ENCODE measurements at places on chromosomes 11 and 22.

GRCh38 chr11:117693344-117693743 lies 103.7 kb downstream of the DSCAML1 start:
- no peak for DNase-seq

- DNase-seq = no peak
Observed at GRCh38 chr22:27494785-27495184, 306.8 kb downstream of the MN1 start.

DNA sequence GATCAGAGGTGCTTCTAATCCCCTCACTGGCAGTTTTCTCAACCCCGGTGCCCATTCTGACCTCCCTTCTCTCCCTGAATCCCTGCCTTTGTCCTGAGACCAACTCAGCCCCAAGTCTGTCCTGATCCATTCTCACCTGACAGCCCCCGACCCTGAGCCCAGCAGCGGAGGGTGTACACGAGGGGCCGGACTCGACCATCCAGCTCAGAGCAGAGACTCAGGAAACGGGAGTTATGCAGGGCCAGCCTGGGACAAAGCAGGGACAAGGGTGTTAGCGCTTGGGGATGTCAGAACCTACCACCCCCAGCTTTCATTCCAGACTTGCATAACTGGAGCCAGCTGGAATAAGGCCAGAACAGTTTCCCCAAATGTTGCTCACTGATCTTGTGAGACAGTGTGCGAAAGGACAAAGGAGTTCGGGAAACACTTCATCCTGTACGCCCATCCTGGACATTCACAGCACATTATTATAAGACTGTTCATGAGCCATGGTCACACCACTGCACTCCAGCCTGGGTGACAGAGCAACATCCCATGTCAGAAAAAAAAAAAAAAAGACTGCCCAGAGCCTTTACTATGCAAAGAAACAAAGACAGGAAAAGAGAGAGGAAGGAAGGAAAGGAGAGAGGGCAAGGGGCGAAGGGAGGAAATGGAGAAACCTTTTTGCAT lies 3.5 kb upstream of the EEF1G start:
- DNase-seq = no peak

GRCh38 chr22:40081662-40082061 lies 86.9 kb downstream of the FAM83F start:
- no peak for DNase-seq

- DNase-seq = no peak
Observed at GRCh38 chr11:97309291-97309690, 919.5 kb downstream of the JRKL start.

GRCh38 chr22:25497181-25497641 lies 67.3 kb upstream of the GRK3 start:
- no peak for DNase-seq

DNA sequence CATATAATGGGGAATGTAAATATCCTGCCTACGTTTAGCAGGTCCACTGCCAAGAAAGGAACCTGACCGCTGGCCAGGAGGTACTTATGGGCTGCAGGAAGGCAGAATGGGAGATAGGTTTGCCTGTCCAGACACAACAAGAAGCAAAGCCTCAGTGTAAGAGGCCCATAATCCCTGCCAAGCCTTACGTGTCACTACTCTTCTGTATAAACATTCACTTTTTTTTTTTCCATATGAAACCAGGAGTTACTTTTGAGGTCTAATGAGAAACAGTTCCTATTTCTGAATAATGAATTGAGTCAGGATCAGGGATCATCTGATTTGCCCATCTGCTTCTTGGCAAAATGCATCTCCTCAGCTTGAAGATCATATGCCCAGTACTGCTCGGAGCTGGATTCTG lies 230.2 kb downstream of the NTM start:
- DNase-seq = no peak

DNA sequence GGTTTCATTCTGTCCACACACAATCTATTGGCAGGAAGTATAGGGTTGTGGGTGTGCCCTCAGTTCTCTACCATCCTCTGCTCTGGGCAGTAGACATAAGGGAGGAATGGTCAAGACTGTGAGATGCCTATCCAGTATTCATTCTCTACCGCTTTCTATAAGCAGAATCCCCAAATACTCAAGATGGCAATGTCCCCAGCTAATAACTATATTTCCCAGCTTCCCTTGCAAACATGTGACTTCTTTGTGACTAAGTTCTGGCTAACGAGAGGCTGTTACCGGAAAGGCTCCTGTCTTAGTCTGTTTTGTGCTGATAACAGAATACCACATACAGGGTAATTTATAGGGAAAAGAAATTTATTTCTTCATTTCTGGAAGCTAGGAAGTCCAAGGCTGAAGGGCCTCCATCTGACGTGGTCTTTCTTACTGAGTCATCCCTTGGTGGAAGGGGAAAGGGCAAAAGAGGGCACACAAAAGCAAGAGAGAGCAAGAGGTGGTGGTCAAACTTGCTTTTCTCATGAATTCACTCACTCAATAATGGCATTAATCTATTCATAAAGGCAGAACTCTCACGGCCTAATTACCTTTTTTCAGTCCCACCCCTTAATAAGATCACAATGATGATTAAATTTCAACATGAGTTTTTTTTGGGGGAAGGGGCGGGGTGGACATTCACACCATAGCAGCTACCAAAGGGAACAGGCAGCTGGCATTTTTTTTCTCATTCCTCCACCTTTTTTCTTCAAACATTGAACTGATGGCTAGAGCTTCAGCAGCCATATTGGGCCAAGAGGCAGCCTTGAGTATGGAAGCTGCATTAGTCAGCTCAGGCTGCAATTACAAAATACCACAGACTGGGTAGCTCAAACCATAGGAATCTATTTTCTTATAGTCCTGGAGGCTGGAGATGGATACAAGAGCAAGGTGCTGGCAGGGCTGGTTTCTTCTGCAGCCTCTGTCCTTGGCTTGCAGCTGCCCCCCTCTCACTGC lies 109.7 kb upstream of the OR9Q1 start:
- DNase-seq = no peak

DNA sequence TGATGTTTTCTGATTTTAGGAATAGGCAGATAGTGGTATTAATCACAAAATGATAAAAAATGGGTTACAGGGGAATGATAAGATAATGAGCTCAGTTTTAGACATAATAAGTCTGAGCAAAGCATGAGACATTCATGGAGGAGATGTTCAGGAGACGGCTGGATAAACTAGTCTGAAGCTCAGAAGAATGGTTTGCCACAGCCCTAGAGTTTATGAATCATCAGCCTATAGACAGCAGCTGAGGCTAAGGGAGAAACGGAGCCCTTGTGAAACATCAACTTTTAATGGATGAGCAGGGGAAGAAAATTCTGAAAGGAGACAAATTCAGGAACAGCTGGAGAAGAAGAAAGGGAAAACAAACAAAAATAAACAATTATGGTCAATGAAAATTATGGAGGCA lies 87.2 kb downstream of the RELT start:
- no peak for DNase-seq

DNA sequence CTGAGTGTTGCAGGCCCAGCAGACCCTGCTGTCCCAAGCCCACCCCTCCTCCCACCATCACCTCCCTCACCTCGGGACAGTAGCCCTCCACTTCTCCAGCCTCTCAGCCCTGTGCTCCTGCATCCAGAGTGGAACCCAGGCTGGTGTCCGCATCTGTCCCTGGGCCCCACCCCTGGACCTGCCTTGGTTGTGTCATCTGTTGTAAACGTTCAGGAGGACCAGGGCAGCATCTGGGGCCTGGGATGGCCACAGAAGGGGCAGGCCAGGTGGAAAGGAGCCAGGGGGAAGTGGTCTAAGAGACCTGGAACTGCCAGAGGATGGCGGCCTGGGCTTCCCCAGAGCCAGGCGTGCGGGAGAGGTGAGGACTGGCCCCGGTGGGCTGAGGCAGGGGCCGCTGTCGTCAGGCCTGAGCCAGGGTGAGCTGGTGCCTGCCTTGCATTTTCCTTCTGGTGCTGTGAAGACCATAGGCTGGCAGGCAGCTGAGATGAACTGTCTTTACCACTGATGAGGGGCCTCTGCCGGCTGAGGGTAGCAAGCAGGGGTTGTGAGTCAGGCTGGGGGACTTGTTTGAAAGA lies 26.1 kb upstream of the MGAT3 start:
- no peak for DNase-seq
